ENCODE measurements at places on chromosomes 7 and 10. TPM values are rescaled to one million over a fixed set of nuclear protein-coding genes. Genes with fewer than 3 reads are reported as not detected.

DNA sequence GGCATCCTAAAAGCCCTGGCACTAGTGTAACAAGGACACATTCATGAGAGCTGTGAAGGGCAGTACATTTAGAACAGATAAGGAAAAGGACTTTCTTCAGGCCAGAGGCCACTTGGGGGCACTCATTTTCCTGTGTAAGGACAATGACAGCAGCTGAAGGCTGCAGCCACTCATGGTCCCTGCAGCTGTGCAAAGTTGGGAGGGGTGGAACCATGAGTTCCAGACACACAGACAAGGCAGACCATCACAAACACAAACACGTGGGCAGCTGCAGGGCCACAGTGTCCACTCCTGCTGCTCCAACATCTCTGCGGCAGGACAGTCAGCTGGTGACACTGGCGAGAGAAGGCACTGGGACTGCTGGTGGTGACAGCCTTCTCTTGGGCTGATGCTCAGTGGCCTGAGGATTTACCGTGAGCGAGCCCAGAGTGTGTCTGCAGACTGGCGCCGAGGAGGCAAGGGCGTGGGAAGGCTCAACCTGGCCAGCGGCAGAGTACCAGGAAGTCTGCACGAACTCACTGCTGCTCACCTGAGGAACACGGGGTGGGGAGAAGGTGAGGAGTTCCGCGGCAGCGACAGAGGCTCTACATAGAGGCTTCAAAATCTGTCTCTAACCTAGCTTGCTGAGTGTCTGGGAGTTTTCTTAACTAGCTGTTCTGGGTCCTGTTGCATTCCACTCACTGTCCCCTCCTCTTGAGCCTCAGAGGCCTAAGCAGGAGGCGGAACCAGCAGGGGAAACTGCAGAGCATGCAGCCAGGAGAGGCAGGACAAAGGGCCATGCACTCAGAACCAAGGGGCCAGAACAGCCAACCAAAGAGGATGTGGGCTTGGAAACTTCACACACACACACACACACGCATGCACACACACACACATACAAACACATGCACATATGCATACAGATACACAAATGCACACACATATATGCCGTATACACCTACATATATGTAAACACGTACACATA lies 76.5 kb upstream of the DDC start:
- no peak overlapping the region for H3K4me3 ChIP-seq
- DNase-seq, result no peak
- H3K36me3 ChIP-seq, result no peaks in the 10 kb centered on the region
- H3K27me3 ChIP-seq, result peaks cover 23% of the 10 kb centered on the region

DNA sequence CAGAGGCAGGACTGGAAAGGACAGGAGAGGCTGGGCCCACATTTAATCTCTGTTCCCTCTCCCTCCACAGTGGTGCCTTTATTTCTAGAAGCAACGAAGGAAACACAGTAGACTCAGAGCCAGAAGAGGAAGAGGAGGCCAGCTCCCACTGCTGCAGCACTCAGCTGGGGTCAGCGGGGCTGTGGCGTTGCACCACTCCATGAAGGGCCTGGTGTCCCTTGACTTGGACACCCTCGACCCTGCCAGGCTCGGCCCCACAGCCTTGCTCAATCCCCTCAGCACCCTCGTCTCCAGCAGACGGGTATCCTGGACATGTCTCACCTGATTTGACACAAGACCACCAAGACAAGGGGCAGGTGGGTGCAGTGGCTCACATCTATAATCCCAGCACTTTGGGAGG lies 38.8 kb downstream of the PRKAG2 start:
- H3K4me1 ChIP-seq, result peaks cover 29% of the 10 kb centered on the region
- H3K36me3 ChIP-seq, result no peaks in the 10 kb centered on the region
- no peaks in the 10 kb centered on the region for H3K27me3 ChIP-seq
- no peak overlapping the region for H3K4me3 ChIP-seq

DNA sequence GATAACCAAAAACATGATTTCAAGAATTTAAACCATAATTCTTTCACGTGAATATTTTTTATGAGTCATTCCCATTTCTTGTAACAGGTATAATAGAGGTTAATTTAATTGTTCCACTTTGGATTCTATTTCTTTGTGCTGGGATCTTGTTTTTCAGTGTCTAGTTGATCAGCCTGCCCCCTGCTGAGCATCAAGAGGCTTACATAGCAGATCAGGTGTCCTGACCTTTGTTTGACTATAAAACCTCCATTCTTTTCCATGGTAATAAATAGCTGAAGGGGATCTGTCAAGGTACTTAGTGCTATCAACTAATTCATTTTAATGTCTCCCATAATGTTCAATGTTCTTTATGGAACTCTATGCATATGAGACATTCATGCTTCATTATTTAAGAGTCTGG lies 4.9 kb downstream of the COL17A1 start:
- no peak for DNase-seq
- H3K4me3 ChIP-seq, result no peak overlapping the region
- H3K4me1 ChIP-seq, result peaks cover 3% of the 10 kb centered on the region
- H3K27me3 ChIP-seq, result no peaks in the 10 kb centered on the region
- no peak overlapping the region for H3K27ac ChIP-seq
- H3K36me3 ChIP-seq, result no peaks in the 10 kb centered on the region

DNA sequence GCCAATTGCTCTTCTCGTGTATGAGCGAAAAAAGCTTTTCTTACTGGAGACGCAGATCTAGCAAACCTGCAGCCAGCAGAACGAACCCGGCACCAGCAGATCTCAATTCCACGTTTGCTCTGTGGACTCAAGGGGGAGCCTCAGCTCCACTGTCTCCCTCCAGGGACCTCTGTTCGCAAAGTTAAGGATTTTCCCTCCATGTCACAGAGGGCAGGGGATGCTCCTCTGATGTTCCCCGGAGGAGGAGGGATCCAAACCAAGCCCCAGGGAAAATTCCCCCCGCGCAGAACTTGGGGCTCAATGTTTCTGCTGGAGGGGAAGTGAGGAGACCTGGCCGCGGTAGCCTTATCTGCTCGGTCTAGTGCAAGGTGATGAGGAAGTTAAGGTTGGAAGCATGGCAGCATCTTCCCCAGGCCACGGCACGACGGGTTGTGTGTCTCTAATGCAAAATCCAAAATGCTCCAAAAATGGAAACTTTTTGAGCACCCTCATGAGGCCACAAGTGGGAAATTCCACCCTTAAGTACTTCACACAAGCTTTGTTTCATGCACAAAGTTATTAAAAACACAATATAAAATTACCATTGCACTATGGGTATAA lies 9.0 kb downstream of the IQCE start:
- no peaks in the 10 kb centered on the region for H3K4me1 ChIP-seq
- peaks cover 2% of the 10 kb centered on the region for H3K27me3 ChIP-seq
- H3K36me3 ChIP-seq, result peaks cover 2% of the 10 kb centered on the region
- no peak overlapping the region for H3K27ac ChIP-seq

- no peaks in the 10 kb centered on the region for H3K36me3 ChIP-seq
- no peak overlapping the region for H3K27ac ChIP-seq
- peaks cover 6% of the 10 kb centered on the region for H3K4me1 ChIP-seq
- H3K4me3 ChIP-seq, result no peak overlapping the region
- H3K27me3 ChIP-seq, result peaks cover 17% of the 10 kb centered on the region
Observed at GRCh38 chr7:30244340-30244739, 40.1 kb upstream of the ZNRF2 start.

DNA sequence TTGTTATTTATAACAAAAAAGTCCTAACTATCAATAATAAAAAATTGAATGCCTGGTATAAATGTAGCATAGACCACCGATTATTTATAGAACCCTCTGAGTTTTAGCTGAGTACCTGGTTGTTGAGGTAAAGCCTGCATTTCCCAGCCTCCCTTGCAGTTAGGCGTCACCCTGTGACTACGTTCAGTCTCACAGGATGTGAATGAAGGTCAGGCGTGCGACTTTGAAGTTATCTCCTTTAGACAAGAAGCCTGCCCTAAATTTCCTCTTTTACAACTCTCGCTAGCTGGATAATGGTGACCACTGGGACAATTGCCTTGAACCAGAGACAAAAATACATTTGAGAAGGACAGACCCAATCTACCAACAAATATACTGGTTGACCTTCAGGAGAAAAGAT lies 67.5 kb upstream of the TES start:
- peaks cover 26% of the 10 kb centered on the region for H3K36me3 ChIP-seq
- peaks cover 72% of the 10 kb centered on the region for H3K4me1 ChIP-seq
- no peaks in the 10 kb centered on the region for H3K27me3 ChIP-seq
- peak overlapping the region; percentile 50 for H3K4me3 ChIP-seq
- H3K27ac ChIP-seq, result peak overlapping the region; percentile 87

GRCh38 chr7:88540012-88540411 lies 219.5 kb upstream of the ZNF804B start:
- H3K4me3 ChIP-seq, result no peak overlapping the region
- H3K4me1 ChIP-seq, result no peaks in the 10 kb centered on the region
- H3K27me3 ChIP-seq, result no peaks in the 10 kb centered on the region
- no peaks in the 10 kb centered on the region for H3K36me3 ChIP-seq
- DNase-seq, result no peak
- no peak overlapping the region for H3K27ac ChIP-seq

DNA sequence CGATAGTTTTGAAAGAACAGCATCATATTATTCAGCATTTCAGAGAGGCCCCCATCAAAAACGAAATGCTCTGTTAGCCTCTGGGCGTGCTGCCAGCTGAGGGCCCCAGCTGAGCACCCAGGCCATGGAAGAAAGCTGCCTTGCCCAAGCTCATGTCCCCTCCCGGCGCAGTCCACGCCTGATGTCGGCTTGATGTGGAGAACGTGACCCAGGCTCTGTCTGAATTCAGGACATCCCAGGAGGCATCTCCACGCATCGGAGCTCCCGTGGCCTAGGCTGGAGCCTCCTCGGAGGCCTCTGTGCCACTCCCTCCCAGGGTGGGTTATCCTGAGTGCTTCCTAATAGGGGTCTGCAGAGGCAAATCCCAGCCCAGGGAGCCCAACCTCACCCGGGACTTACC lies 218.3 kb upstream of the AKR1E2 start:
- H3K27me3 ChIP-seq, result peaks cover 23% of the 10 kb centered on the region
- peak overlapping the region; percentile 24 for H3K27ac ChIP-seq
- no peak for DNase-seq
- H3K4me3 ChIP-seq, result no peak overlapping the region
- H3K36me3 ChIP-seq, result no peaks in the 10 kb centered on the region

DNA sequence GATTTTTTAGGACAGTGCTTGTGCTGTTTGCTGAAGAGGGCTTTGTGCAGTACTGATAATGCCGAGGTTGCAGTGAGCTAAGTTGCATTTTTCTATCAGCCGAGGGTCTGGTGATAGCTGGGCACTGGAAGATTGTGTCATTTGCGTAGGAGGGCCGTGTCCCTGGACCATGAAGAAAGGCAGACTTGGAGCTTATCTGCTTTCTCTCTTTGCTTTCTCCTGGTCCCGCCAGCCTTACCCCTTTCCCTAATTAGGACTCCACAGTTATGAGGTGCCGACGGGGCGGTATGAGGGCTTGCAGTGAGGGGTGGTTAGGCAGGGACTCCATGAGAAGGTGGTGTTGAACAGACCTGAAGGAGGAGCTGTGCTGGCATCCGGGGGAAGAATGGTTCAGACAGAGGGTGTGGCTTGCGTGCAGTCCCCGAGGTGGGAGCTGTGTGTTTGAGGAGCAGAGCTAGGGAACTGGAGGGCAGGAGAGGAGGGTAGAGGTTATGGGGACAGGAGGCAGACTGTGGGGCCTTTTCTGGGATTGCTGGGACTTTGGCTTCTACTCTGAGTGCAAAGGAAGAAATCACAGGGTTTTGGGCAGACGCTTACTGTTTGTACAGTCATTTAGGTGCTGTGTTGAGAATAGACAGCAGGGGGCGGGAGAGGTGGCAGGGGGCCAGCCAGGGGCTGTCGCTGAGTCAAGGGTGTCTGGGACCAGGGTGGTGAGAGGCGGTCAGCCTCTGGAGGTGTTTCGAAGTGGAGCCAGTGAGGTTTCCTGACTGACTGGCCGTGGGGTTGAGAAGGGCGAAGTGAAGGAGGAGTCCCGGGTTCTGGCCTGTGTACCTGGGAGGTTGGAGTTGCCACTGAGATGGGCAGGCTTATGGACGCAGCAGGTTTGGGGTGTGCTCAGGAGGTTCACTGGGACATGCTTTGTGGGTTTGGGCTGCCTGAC lies 43.4 kb downstream of the PRF1 start:
- H3K27me3 ChIP-seq, result no peaks in the 10 kb centered on the region
- H3K27ac ChIP-seq, result peak overlapping the region; percentile 96
- H3K4me1 ChIP-seq, result peaks cover 36% of the 10 kb centered on the region
- H3K36me3 ChIP-seq, result no peaks in the 10 kb centered on the region
- peak overlapping the region; percentile 79 for H3K4me3 ChIP-seq

DNA sequence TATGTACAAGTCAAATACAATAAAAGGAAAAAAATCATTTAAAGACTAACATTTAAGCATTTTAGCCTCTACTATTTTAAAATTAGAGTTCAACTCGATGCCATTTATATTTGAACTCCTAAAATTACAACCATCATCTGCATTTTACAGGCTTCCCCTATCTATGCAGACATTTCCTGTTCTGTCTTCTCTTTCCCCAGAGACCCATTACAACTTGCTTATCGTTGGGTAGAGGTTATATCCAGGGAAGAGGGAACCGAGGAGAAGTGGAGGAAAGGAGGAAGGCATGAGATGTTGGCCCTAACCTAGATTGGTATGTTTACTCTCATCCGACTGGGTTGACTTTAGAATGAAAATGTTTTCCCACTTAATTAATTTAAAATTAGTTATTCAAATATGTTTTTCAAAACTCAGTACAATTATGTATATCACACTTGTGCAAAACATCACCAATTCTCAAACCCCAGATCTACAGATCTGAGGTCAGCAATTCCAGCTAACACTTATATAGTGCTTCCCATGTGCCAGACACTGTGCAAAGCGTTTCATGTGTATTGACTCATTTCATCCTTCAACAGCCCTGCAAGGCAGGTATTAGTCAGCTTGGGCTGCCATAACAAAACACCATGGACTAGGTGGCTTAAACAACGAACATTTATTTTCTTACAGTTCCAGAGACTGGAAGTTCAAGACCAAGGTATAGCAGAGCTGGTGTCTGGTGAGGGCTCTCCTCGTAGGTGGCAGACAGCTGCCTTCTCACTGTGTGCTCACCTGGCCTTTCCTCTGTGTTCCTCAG lies 27.3 kb upstream of the HERPUD2 start:
- no peaks in the 10 kb centered on the region for H3K36me3 ChIP-seq
- H3K4me3 ChIP-seq, result no peak overlapping the region
- H3K4me1 ChIP-seq, result peaks cover 31% of the 10 kb centered on the region
- no peak for DNase-seq

- H3K27ac ChIP-seq, result peak overlapping the region; percentile 73
- DNase-seq, result no peak
- peaks cover 23% of the 10 kb centered on the region for H3K36me3 ChIP-seq
- H3K27me3 ChIP-seq, result no peaks in the 10 kb centered on the region
- H3K4me3 ChIP-seq, result peak overlapping the region; percentile 38
- peaks cover 39% of the 10 kb centered on the region for H3K4me1 ChIP-seq
Observed at GRCh38 chr10:5971315-5971832, 6.0 kb downstream of the IL15RA start.

The C7orf33 gene
- not detected for total RNA-seq

The CUL2 gene
- total RNA-seq, result 35.4 TPM

The FAM25G gene
- total RNA-seq, result not detected

The NME8 gene
- total RNA-seq, result not detected

All from activated naive CD8-positive, alpha-beta T cell treated with anti-CD3 and anti-CD28 coated beads, Interleukin-2, amount 10 ng/mL, durations not matched to agents 7 days and 5 days (primary cell).